ENCODE measurements at places on chromosomes 7 and 10. TPM values are rescaled to one million over a fixed set of nuclear protein-coding genes. Genes with fewer than 3 reads are reported as not detected.

DNA sequence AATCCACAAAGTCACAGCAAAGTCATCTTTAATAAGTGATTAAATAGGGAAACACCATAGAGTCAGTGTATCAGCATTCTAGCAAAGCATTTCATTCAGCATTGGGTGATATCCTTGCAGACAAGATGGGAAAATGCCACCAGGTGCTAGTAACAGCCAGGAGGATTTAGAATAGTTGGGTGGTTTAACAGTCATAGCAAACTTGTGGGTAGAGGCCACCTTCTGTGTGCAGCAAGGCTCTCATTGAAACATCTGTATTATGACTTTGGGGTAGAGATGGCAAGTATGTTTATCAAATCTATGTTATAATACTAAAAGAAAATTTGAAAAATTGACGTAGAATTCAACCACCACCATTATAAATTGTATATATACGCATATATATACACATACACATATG is 26.4 kb upstream of the ADO start:
- no peak for DNase-seq

GRCh38 chr7:102264367-102264891 is 22.2 kb upstream of the SH2B2 start:
- DNase-seq, result no peak

- no peak for DNase-seq
These were observed 90.3 kb downstream of the FAM204A start for GRCh38 chr10:118251791-118252190.

DNA sequence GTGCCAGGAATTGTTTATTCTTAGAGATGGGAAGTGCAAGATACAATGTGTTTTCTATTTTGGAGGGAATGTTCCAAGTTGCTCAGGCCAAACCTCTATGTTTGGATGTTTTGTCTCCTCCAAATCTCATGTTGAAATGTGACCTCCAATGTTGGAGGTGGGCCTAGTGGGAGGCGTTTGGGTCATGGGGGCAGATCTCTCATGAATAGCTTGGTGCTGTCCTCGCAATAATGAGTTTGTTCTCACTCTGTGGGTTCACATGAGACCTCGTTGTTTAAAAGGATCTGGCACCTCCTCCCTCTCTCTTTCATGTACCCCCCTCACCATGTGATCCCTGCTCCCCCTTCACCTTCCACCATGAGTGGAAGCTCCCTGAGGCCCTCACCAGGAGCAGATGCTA is 8.3 kb upstream of the GDF10 start:
- no peak for DNase-seq

- no peak for DNase-seq
These were observed 55.7 kb downstream of the IKZF1 start for GRCh38 chr7:50359995-50360925.

GRCh38 chr10:31274310-31274709 is 44.7 kb upstream of the ZEB1 start:
- no peak for DNase-seq

DNA sequence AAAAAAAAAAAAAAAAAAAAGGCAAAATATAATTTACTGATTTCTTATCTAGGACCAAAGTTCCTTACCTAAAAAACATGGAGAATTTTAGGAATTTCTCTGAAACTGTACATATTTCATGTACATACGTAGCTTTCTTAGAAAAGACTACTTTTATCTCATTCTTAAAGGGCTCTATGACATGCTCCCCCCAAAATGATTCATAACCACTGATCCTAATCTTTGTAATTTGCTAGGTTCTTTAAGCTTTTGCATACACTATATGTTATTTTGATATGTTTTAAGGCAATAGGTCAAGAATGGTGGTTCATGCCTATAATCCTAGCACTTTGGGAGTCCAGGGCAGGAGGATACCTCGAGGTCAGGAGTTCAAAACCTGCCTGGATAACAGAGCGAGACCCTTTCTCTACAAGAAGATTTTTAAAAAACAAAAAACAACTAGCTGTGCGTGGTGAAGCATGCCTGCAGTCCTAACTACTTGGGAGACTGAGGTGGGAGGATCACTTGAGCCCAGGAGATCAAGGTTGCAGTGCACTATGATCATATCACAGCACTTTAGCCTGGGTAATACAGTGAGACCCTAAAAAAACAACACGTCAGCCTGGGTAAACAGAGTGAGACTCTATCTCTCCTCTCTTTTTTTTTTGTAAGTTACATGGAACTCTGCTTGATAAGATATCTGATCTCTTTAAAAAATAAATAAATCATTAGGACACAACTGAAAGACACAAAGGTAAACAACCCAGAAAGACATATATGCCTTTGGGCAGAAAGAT is 54.8 kb downstream of the ATAD1 start:
- no peak for DNase-seq

GRCh38 chr7:33157311-33157710 is 27.9 kb downstream of the BBS9 start:
- no peak for DNase-seq

- no peak for DNase-seq
These were observed 27.6 kb downstream of the DRGX start for GRCh38 chr10:49368256-49368655.

DNA sequence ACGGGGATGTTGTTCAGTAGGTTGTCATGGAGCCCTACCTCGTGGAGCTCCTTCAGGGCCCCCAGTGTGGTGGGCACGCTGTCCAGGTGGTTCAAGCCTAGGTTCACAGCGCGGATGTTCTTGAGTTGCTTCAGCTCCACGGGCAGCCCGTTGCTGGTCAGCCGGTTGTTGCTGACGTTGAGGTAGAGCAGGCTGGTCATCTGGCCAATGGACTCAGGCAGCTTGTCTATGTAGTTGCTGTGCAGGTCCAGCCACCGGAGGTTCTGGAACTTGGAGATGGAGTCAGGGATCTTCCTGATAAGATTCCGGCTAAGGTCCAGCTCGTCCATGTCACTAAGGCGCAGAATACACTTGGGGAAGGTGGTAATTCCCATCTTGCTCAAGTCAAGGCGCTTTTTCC is 26.0 kb downstream of the LRRC18 start:
- DNase-seq, result no peak

DNA sequence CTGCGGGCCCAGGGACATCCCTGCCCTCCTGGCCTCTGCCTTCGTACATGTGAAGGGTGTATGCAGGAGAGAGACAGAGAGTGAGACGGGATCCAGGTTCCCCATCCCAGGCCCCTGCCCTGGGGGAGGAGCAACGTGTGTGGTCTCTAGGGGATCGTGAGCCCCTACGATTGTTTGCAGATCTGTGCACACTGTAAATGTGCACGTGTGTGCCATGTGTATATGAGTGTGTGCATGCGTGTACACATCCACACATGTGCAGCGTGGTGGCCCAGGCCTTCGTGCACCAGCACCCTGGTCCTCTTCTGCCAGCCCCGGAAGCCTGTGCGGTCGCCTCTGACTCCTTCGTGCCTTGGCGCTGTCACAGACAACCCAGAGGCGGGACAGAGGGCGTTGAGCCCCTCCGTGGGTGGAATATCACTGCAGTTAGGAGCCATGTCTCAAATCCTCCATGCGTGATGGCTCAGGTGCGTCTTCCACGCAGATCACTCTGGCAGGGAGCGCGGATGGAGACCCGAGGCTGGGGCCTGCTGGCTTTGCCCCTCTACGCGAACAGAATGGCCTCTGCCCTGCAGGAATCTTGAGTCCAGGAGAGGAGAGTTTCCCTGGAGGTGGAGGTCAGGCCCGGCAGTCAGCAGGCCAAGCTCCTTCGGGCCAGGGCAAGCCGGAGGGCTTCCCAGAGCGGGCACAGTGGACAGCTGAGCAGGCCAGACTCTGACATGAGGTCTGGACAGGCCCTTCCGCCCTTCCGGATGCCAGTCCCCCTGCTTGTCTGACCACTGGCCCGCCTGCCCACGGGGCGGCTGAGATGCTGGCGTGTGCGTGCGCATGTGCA is 97.5 kb downstream of the UNCX start:
- DNase-seq, result no peak

- no peak for DNase-seq
These were observed 318.5 kb downstream of the THSD7A start for GRCh38 chr7:11513460-11513859.

DNA sequence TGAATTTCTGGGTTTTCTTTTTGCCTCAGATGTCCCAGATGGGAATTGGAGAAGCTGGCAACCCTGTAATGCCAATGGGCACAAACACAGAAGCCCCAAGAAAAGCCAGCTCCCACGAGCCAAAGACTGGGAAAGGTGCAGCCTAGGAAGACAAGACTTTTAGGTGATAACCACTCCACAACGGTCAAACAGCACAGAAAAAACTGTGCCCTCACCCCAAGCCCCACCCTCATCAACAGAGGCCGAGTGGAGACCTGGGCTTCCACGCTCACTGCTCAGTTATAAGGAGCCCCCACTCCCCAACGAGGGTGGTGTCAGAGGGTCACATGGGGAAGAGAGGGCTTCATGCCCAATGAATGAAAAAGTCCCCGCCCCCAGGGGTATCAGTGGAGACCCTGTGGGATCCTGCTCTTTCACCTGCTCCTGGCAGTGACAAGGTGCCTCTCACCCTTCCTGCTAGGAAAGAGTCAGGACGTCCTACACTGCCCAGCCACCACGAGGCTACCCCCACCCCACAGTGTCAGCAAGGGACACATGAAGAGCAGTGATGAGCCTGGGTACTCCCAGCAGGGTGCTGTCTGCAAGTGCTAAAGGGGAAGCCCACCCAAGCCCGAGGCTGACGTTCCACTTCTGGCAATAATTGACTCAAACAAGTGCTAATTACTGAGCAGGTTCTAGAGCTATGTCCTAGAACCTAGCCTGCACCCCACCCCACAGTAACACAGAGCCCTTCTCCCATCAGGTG is 8.3 kb downstream of the TMEM273 start:
- DNase-seq, result no peak

DNA sequence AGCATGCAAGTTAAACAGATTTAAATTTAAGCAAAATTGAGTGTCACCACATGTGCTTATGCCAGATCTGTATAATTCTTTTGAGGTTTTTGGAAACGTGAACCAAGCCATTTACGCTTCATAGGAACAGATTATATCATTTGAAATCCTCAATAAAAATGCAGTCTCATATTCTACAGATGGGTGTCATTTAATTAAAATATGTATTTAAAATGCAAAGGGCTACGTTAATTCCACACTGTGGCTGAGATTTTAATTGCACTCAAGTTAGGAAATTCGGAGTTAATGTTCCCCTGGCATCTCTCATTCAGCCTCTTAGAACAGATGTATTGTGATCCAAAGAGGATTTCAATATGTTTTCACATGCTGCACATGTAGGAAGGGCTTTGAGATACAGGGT is 164.5 kb upstream of the LRGUK start:
- DNase-seq, result no peak

- no peak for DNase-seq
These were observed 906.2 kb downstream of the LRMDA start for GRCh38 chr10:76337641-76338040.

DNA sequence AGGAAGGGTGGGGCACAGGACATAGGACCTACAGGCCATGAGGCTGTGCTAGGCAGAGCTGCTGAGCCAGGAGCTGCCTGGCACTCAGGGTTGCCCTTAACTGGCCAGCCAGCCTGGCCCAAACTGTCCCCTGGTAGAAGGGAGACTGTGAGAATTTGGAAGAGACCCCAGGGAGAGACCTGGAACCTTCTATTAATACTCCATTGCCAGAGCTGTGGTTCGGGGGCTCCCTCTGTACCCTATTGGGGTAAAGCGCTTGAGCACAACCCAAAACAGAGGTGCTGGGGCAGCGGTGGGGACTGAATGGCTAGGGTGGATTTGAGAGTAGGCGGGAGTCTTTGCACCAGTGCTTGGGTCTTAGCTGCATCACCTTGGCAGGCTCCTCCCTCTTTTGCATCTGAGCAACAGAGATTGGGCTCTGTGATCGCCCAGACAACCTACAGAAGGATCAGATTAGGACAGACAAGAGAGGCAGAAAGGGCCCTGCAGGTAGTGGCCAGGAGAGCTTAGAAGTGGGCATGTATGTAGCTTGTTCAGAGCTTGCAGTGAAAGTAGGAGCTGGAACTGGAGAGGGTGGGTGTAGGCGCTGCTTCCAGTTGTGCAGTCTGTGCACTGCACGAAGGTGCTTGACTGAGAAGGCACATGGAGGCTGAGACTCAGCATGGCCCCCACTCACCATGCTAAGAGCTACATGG is 53.3 kb downstream of the ADCYAP1R1 start:
- no peak for DNase-seq

GRCh38 chr10:84117686-84118394 is 21.5 kb upstream of the GHITM start:
- no peak for DNase-seq

- no peak for DNase-seq
These were observed 969.9 kb downstream of the KCNMA1 start for GRCh38 chr10:76667408-76668370.

DNA sequence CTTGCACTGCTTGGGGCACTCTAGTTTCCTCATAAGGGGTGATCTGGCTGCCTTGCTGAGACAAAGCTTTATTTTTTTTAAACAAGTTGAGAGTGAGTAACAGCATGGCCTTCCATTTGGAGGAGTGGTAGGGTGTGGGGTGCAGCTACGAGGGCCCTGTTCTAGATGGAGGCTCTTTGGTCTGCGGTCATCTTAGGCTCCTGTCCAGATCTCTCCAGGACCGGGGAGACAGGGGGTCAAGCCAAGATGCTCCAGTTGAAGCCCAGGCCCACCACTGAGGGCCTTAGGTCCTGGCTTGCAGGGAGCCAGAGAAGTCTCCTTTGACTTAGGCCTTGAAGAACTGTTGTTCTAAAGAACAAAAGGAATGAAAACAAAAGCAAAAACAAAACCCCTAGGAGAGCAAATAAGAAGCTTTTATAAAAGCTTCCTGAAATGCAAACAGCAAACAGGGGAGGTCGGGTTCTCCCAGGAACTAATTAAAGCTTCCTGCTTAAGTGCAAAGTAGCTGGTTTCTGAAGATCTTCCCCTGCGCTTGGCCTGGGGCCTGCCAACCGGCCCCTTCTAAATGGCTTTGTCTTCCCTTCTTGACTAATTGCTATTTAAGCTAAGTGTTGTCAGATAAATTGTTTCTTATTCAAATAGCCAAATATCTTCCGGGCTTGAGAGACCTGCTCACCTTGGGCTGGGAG is 259.2 kb downstream of the GLRX3 start:
- no peak for DNase-seq

DNA sequence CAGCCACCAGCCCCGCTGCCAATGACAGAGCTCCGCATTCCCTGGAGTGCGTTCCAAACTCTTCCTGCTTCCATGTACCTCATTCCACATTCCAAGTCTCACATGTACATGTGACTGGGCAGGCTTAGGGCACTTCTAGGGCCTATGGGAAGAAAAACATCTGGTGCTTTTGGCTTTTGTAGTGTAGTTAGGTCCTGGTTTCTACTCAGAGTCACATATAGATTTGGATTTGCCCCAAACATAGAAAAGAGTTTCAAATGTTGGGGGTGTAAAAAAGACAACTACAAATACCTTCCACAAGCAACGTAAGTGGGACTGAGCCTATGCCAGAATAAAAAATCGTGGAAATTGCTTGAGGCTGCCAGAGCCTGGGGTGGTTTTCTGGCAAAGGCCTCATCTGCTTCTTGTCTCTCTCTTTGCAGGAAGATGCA is 84.1 kb downstream of the ZNF467 start:
- no peak for DNase-seq

Gene ZP3
- not detected for total RNA-seq

Gene GIMAP4
- total RNA-seq, result 31.2 TPM

Gene ATOH7
- not detected for total RNA-seq

Gene MYH16
- total RNA-seq, result not detected

Gene DPP6
- total RNA-seq, result 0.25 TPM

Gene SMNDC1
- 24.1 TPM for total RNA-seq

Gene ZNF862
- 10.4 TPM for total RNA-seq

Gene SLC35G1
- 2.3 TPM for total RNA-seq

Gene HSPA12A
- total RNA-seq, result 15.0 TPM

Gene TUBB8
- total RNA-seq, result not detected

All from left ventricle myocardium inferior (tissue), 1 donor.